IgD-negative memory B cell (primary cell): ENCODE measurements at places on chromosomes 11 and 22. TPM values are rescaled to one million over a fixed set of nuclear protein-coding genes. Genes with fewer than 3 reads are reported as not detected.

The ACCSL gene
- polyA plus RNA-seq, result 0.19 TPM

The DNAJB13 gene
- 0.35 TPM for polyA plus RNA-seq

The JAML gene
- polyA plus RNA-seq, result 5.9 TPM

The ZNF143 gene
- polyA plus RNA-seq, result 28.9 TPM

The OR8D4 gene
- polyA plus RNA-seq, result not detected

The LRRC74B gene
- not detected for polyA plus RNA-seq

The F2 gene
- not detected for polyA plus RNA-seq

The CSNK2A3 gene
- 1.3 TPM for polyA plus RNA-seq

The EFCAB6 gene
- polyA plus RNA-seq, result not detected

The NXPE2 gene
- polyA plus RNA-seq, result not detected

The PGA5 gene
- polyA plus RNA-seq, result not detected

The CRYBA4 gene
- not detected for polyA plus RNA-seq

The MS4A6A gene
- 2.4 TPM for polyA plus RNA-seq

The CD3E gene
- polyA plus RNA-seq, result 31.4 TPM

The TUBA8 gene
- polyA plus RNA-seq, result 2.8 TPM

The KCNK4 gene
- not detected for polyA plus RNA-seq

The TMEM258 gene
- polyA plus RNA-seq, result 210 TPM

The KRTAP5-10 gene
- polyA plus RNA-seq, result not detected

The KCNC1 gene
- 0.13 TPM for polyA plus RNA-seq

The GGTLC3 gene
- not detected for polyA plus RNA-seq

The APOBEC3B gene
- polyA plus RNA-seq, result 7.0 TPM

The RAB38 gene
- not detected for polyA plus RNA-seq

The CELF1 gene
- 78.6 TPM for polyA plus RNA-seq

The LARGE2 gene
- 61.7 TPM for polyA plus RNA-seq

The TPBGL gene
- polyA plus RNA-seq, result not detected
